AG10803 (cell line): ENCODE measurements at places on chromosomes 3 and 15.
A peak's percentile ranks its signal among the peaks of the same experiment; 100 is the strongest.

- no peak for DNase-seq
These were observed 223.9 kb downstream of the NR1D2 start for GRCh38 chr3:24168977-24169376.

GRCh38 chr15:28047277-28047676 is 51.8 kb downstream of the OCA2 start:
- no peak for DNase-seq

DNA sequence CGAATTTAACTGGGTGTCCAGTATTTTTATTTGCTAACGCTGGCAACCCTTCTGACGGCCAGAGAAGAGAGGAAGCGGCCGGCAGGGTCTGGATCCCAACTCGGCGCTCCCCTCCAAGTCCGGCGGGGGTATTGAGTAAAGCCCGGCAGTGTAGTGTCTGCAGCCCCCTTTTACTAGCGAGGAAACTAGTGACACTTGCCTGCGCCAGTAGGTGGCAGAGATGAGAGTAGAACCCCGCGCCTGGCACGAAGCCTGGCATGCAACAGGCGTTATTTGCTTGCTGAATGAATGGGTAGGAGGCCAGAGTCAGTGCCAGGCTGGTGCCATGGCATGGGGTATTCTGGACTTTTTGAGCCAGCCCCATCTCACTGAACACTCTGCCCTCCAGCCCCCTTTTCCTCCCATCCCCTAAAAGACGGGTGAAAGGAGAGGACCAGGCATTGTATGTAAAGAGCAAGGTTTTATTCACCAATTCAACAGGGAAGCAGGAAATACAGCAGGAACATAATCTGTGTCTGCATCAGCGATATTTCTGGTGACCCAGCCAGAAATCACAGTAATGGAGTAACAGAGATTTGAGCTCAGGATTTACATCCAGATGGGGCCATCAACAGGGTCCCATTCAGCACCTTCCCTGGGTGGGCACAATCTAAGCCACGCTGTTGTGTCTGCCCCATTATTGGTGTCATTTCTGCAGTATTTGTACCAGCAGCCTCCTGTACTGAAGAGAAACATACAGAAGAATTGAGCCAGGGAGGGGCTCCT is 788 bp upstream of the WDR73 start:
- DNase-seq, result peak; percentile 84

GRCh38 chr3:180036671-180037455 is at the start of gene PEX5L:
TSS of gene PEX5L (minus strand) at chr3:180036937. CDS start at chr3:180036599, 338 bp downstream.
- DNase-seq, result peak; percentile 19

GRCh38 chr3:138833899-138834595 is 681 bp downstream of the PIK3CB start:
- DNase-seq, result peak; percentile 44

GRCh38 chr3:128354788-128355542 is 111.7 kb downstream of the DNAJB8 start:
- DNase-seq, result no peak

DNA sequence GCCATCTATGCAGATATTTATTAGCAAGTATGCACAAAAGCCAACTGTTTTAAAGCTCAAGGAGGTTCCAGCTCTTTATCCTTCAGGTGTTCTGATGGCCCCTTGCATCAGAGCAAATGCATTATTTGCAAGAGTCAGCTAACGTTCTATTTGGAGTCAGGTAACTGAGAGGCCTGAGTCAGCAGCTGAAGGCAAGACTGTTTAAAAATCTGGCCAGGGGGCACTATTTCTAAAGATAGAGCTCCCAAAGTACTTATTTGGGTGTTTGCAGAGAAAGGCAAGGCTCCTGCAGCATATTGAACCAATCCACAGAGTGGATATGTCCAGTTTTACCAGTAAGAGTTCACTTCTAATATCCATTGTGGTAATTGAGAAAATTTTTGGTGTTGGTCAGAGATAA is 146.1 kb downstream of the LRTM1 start:
- no peak for DNase-seq
